Endodermal cell (in vitro differentiated cells): ENCODE measurements at places on chromosomes 7 and 10. TPM values are rescaled to one million over a fixed set of nuclear protein-coding genes. Genes with fewer than 3 reads are reported as not detected.

DNA sequence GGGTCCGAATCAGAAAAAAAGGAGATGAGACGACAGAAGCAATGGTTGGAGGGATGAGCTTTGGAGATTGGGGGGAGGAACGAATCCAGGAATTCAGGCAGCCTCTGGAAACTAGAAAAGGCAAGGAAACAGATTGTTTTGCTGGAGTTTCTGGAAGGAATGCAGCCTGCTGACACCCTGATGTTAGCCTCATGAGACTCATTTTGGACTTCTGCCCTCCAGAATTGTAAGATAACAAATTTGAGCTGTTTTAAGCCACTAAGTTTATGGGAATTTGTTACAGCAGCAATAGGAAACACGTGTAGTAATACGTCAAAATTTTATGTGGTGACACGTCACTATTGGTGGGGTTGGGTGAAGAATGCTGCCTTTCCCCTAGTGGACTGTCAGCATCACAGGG is 25.6 kb upstream of the NPS start:
- no peaks in the 10 kb centered on the region for H3K36me3 ChIP-seq
- H3K4me3 ChIP-seq: no peak overlapping the region
- no peak for DNase-seq
- no peaks in the 10 kb centered on the region for H3K27me3 ChIP-seq
- no peak overlapping the region for H3K27ac ChIP-seq

DNA sequence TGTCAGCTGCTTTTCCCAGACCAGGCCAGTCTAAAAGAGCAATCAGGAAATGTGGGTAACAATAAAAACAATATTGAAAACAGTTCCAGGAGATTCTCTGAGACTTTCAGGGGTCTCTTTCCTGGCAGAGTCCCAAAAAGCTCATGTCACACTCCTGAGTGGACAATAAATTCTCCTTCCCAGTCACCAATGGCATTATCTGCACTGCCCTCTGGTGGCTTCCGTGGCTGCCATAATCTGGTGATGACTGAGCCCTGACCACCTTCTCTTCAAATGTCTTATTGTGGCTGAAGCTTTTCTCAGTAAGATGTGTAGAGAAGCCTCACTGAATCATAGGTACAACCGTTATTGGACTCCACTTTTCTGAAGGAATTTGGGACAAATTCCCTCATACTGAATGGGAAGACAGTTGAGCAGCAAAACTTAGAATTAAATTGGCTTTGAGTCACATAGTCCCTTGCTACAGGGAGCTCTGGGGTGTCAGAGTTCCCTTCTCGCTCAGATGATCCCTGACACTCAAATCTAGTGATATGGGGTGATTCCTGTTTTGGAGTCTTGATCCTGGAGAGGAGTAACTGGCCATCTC is 24.4 kb upstream of the ASAH2 start:
- peak; percentile 84 for DNase-seq
- no peak overlapping the region for H3K4me3 ChIP-seq
- no peaks in the 10 kb centered on the region for H3K36me3 ChIP-seq
- H3K27me3 ChIP-seq: peaks cover 16% of the 10 kb centered on the region
- H3K27ac ChIP-seq: no peak overlapping the region

DNA sequence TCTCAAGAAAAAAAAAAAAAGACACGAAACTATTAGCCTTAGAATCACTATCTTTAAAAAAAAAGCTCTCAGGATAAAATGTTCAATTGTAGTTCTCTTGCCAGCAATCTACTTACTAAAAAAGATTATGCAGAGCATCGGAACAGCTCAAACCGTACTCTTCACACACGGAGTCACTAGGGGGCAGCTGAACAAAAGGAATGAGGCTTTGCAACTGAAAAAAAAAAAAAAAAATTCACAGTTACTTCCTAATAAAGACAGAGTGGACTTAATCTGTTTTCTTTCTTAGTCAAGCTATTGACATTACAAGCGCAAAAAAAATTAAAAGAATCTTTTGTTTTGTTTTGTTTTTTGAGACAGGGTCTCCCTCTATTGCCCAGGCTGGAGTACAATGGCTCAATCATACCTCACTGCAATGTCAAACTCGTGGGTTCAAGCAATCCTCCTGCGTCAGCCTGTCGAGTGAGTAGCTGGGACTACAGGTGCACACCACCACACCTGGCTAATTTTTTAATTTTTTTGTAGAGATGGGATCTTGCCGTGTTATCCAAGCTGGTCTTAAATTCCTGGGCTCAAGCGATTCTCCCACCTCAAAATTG is 11.5 kb downstream of the PMS2 start:
- H3K27ac ChIP-seq: no peak overlapping the region
- H3K27me3 ChIP-seq: no peaks in the 10 kb centered on the region
- H3K36me3 ChIP-seq: peaks cover 61% of the 10 kb centered on the region
- no peaks in the 10 kb centered on the region for H3K4me1 ChIP-seq
- H3K4me3 ChIP-seq: no peak overlapping the region
- DNase-seq: peak; percentile 61

DNA sequence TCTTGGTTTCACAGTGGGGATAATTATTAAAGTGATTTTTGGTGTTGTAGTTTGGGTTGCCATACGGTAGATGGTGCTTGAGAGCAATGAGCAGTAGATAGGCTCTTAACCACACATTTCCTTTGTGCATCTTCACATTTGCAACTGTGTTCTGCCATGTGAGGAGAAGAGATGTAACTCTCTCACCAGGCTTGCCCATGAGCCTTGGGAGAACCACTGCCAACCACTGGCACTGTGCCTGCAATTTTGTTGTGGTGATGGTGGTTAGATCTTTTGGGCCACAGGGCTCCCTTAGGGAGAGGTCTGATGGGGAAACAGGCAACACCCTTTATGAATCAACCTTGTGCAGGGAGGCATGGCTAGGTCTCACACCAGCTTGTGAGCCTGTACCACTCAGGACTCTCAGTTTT is 204.3 kb downstream of the CCDC7 start:
- H3K4me1 ChIP-seq: no peaks in the 10 kb centered on the region
- no peaks in the 10 kb centered on the region for H3K27me3 ChIP-seq
- no peak overlapping the region for H3K4me3 ChIP-seq
- no peak overlapping the region for H3K27ac ChIP-seq
- no peaks in the 10 kb centered on the region for H3K36me3 ChIP-seq

DNA sequence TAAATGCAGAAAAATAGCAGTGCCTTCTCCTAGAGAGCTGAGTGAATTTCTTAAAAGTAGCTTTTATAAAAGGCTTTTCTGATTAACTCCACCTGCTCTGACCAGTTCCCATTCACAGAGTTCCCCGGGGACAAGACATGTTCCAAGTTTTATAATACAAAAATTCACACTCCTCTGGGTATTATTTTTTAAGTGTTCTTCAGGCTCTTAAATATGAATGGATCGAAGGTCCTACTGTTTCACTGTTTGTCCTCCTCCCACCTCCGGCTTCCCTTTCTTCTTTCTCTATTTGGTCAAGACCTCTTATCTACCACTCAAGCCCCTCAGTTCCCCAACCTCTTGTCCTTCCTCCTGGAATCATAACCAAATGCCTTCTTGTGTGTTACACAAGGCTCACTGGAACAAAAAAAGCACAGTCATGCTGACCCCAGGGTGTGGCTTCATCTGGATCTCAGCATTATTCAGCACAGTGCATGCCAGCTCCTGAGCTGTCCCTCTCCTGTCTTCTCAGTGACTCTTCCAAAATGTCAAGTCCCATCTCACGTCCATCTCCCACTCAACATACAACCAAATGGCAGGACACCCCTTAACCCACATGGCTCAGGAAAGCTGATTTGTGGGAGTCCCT is 222.4 kb downstream of the SORCS1 start:
- no peak overlapping the region for H3K4me3 ChIP-seq
- no peaks in the 10 kb centered on the region for H3K27me3 ChIP-seq
- no peak for DNase-seq
- peaks cover 15% of the 10 kb centered on the region for H3K36me3 ChIP-seq
- H3K4me1 ChIP-seq: peaks cover 6% of the 10 kb centered on the region

DNA sequence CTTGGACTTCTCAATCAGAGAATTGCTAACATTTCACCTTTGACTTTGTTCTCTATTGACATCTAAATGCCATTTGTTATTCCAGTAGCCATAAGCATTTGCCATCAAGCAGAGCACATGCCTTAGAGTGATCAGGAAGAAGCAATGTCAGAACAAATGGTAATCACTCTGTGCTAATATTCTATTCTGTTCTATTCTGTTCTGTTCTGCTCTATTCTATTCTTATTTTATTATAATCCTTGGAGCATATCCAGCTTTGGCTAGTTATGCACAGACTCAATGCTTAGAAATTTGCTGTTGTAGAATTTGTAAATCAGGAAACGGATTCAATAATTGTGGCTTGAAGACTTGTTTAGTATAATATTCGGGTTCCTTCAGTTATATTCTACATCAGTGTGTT is 175.4 kb downstream of the EXOC4 start:
- peaks cover 5% of the 10 kb centered on the region for H3K36me3 ChIP-seq
- H3K27me3 ChIP-seq: no peaks in the 10 kb centered on the region
- no peak overlapping the region for H3K27ac ChIP-seq
- no peak overlapping the region for H3K4me3 ChIP-seq
- DNase-seq: no peak
- peaks cover 7% of the 10 kb centered on the region for H3K4me1 ChIP-seq

GRCh38 chr10:76743169-76743568 is 894.4 kb downstream of the KCNMA1 start:
- H3K4me3 ChIP-seq: no peak overlapping the region
- H3K36me3 ChIP-seq: no peaks in the 10 kb centered on the region
- no peaks in the 10 kb centered on the region for H3K27me3 ChIP-seq
- H3K27ac ChIP-seq: no peak overlapping the region

GRCh38 chr10:90204956-90205314 is 503.5 kb downstream of the KIF20B start:
- no peak for DNase-seq
- H3K27me3 ChIP-seq: no peaks in the 10 kb centered on the region
- H3K4me1 ChIP-seq: no peaks in the 10 kb centered on the region
- H3K4me3 ChIP-seq: no peak overlapping the region

The PTPN20 gene
- total RNA-seq: not detected in 3 replicates

DNA sequence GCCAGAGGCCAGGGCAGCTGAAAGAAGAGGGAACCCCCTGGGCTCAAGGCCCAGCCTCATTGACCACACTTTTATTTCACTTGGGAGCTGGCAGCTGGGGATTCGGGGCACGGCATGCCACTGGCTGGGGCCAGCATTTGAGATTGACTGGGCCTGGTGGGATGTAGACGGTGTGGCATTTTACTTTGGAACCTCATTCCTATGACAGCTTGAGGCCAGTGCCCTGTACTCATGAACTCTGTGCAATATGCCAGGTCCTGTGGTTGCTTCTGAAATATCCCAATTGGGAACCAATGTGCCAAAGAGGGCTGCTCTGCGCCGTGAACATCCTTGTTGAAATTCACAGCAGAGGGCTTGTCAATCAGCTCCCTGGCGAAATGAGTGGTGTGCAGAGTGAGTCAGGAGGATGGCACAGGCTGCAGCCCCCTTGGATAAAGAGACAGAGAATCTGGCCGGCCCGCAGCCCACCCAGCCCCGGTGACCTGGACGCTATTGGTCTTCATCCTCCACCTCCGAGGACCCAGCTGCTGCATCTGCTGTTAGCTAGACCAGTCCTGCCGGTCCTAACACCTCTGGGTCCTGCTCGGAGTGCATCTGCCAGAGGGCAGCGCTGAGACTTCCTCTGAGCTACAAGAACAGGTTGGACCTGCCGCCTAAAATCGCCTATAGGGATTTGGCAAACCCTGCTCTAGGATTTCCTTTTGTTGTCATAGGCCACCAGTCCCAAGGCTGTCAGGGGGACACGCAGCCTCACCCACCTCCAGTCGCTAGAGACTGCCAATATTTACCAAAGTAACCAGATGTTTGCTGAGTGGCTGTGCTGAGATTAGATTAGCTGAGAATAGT is 58.0 kb downstream of the PRKAG2 start:
- H3K36me3 ChIP-seq: no peaks in the 10 kb centered on the region
- DNase-seq: peak; percentile 72
- H3K27ac ChIP-seq: no peak overlapping the region
- H3K4me3 ChIP-seq: no peak overlapping the region

- H3K36me3 ChIP-seq: no peaks in the 10 kb centered on the region
- DNase-seq: no peak
Observed at GRCh38 chr7:73851410-73852338, 9.3 kb upstream of the TMEM270 start.

- no peak overlapping the region for H3K4me3 ChIP-seq
- no peaks in the 10 kb centered on the region for H3K36me3 ChIP-seq
- no peak overlapping the region for H3K27ac ChIP-seq
- H3K27me3 ChIP-seq: no peaks in the 10 kb centered on the region
Observed at GRCh38 chr7:55185941-55186609, 167.3 kb downstream of the EGFR start.
